Activated CD8-positive, alpha-beta memory T cell treated with anti-CD3 and anti-CD28 coated beads for 1 hour (primary cell): ENCODE measurements at places on chromosomes 1 and 21.

GRCh38 chr1:14915356-14916054, 238.0 kb upstream of the TMEM51 start:
- DNase-seq: peak; percentile 13

- peak; percentile 93 for DNase-seq
Observed at GRCh38 chr1:66924756-66925557, at the start of the genes DNAI4 and MIER1. Gene DNAI4, minus strand, starts transcription at chr1:66924856. Its CDS starts 25 bp downstream, at chr1:66924831. Gene MIER1, plus strand, starts transcription at chr1:66924990. Its CDS starts 39 bp downstream, at chr1:66925029.

DNA sequence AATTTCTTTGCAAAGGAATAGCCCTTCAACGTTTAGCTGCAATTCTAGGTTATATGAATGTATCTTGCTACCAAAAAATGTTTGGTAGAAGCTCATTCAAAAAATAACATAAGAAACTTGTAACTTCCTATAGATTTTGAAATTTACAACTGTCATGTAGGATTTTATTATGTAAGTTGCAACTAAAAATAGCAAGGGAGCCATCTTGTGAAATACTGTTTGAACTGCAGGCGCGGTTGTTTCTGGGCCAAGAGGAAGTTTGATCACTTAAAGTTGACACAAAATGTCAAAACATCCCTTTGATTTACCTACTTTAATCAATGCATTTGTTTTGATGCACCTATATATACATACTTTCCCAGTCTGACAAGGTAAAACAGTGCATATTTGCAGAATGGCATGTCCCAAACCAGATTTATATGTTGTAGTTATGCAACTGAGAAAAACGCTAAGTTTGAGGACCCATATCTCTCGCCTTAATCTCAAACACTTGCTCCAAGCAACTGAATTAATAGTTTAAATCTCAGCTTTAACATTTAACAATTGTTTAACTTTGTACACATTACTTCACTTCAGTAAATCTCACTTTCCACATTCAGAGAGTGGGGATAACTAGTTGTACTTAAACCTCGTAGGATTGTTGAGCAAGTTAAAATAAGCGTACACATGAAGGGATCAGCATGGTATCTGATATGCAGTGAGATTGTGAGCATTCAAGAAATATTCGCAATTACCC, 63.9 kb downstream of the KCNK2 start:
- no peak for DNase-seq

- DNase-seq: no peak
Observed at GRCh38 chr1:154237880-154238506, 17.2 kb downstream of the UBAP2L start.

- no peak for DNase-seq
Observed at GRCh38 chr1:4796161-4797015, 142.0 kb downstream of the AJAP1 start.

GRCh38 chr1:173287785-173288184, 80.7 kb upstream of the TNFSF4 start:
- no peak for DNase-seq

- no peak for DNase-seq
Observed at GRCh38 chr1:117618450-117619122, 12.7 kb downstream of the TENT5C start.
